ENCODE measurements at places on chromosomes 12 and 14.

- DNase-seq = no peak
Measured at GRCh38 chr12:111074965-111075364, 154.6 kb upstream of the MYL2 start.

GRCh38 chr12:86666316-86666715, 410.1 kb upstream of the MGAT4C start:
- no peak for DNase-seq

DNA sequence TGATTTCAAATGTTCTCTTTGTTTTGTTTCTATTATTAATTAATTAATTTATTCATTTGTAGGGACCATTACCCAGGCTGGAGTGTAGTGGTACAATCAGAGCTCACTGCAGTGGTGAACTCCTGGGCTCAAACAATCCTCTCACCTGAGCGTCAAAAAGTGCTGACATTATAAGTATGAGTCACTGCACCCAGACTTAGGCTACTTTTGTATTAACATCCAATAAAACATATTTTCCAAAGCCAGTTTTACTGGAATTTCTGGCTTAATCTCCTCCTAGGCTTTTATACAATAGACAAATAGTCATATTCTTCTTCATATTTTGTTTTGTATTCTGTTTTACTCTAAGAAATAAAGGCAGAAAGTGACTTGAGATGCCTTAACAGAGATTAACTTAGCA, 749.6 kb downstream of the SLC16A7 start:
- DNase-seq = no peak

GRCh38 chr14:104401785-104402184, 177.8 kb upstream of the C14orf180 start:
- DNase-seq = no peak

DNA sequence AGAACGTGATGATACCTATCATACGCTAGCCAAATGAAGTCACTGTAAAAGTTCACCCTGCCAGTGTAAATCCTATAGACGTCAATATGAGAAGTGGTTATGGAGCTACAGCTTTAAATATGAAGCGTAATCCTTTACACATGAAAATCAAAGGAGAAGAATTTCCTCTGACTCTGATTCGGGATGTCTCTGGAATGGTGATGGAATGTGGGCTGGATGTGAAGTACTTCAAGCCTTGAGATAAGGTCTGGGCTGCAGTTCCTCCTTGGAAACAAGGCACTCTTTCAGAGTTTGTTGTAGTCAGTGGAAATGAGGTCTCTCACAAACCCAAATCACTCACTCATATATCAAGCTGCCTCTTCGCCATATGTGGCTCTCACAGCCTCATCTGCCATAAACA, 53.1 kb upstream of the NAP1L1 start:
- DNase-seq = no peak

- DNase-seq = no peak
Measured at GRCh38 chr14:74302152-74302628, 544 bp downstream of the ABCD4 start.

DNA sequence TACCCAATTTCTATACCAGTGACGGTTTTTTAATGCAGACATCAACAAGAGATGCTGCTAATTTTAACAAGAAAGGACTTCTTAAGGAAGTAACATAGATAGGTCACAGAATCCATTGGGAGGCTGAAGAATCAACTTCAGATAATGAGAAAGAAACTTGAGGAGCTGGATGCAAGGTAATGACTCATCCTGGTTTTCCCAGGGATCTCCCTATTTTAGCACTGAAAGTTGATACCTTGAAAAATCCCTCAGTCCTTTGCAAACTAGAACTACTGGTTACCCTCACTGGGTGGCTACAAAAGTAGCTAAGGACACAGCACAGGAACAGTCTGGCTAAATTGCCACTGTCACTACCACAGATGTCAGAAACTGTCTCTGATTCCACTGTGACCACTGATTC, 561.9 kb downstream of the FLRT2 start:
- no peak for DNase-seq

DNA sequence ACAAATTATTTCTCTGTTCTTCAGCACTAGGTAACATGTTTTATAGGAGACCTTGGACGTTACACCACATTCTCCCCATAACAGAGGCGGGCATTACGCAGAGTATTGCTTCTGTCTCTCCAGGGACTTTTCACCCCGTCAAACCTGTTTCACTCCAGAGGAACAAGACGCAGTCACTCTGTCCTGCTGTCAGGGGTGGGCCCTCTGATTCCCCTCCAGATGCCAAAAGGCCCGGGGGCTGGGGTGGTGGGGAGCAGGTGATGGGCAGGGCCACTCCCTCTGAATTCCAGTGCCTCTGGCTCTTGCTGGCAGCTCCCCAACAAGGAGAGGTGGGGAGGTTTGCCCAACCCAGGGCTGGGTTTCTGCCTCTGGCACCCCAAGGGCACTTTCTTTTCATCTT, 71.9 kb downstream of the NTF3 start:
- no peak for DNase-seq

DNA sequence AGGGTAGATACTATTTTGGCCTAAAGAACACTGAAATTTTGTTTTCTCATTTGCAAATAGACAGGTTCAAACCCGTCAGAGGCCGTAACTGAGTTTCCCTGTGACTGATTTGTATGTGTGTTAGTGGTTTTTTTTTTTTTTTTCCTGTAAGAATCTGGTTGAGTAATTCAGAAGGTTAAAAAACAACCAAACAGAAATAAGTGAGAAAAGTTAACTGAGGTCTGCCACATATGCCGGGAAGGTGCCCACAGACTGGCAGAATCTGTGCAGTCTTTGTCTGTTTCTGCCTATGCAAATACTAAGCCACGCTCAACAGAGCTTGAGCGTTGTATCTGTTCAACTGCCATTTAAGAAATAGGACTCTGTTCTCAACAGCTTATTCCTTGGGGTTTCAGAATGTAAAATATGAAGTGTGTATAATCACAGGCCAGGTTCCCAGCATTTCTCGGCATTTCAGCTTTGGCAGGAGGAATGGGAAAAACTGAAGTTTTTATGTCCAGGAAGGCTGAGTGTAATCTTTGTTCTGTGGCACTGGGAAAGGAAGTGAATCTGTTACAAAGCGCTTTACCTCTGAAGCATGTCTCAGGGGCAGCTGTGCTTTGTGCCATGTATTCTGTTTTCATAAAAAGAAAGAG, 181.9 kb downstream of the PRKCH start:
- no peak for DNase-seq

GRCh38 chr14:104865081-104865630, at the start of gene CEP170B:
Gene CEP170B, plus strand, starts transcription at chr14:104865268. Its CDS starts 3,183 bp downstream, at chr14:104868451.
- peak; percentile 87 for DNase-seq

GRCh38 chr14:106694638-106695393, 1168.4 kb downstream of the TMEM121 start:
- no peak for DNase-seq

DNA sequence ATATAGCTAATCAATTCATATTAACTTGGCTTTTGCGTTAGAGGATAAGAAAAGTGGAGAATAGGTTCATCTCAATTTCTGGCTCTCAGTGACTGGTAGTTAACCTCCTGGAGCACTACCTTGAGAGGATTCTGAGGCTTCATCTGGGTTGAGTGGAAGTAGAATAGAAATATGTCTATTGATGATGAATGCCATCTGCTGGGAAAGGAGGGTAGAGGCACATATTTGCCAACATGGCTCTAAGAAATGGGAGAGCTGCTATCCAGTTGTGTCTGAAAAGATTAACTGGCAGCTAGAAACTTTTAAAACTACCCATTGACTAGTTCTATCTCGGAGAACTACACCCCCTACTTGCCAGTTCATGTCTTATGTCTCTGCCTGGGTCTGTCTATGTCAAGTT, 530.1 kb downstream of the NRXN3 start:
- DNase-seq = no peak

DNA sequence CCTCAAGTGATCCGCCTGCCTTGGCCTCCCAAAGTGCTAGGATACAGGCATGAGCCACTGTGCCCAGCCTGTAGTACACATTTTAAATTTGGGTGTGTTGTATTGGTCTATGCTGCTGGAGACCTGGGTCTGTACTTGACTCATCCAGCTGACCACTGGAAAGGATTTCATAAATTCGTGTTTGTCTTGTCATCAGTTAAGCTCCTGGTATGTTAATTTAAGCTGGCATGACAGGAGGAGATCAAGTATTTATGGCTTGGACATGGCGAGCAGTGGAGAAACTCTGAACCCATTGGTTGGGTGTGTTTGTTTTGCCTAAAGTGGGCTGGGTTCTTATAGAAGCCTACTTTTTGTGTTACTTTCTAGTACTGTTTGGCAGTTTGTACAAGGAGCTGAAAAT, 24.2 kb downstream of the YY1 start:
- no peak for DNase-seq

- peak; percentile 21 for DNase-seq
Measured at GRCh38 chr12:64088431-64089349, 133.4 kb downstream of the KICS2 start.

- DNase-seq = no peak
Measured at GRCh38 chr14:90535556-90536090, 138.8 kb downstream of the CALM1 start.

DNA sequence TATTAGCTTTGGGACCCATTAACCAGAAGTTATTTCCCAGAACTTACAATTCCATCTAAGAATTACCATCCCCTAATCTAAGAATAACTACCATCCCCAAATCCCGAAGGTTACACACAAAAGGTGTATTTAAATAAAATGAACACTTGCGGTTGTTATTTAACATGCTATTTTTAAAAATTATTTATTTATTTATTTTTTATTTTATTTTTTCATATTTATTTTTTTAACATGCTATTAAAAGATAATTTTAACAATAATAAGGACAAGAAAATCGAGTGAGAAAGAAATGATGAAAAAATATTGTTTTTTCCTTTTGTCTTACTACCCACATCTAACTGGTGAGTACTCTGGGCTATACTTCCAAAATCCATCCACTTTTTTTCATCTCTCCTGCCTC, 6.3 kb downstream of the FBXO33 start:
- no peak for DNase-seq

GRCh38 chr12:90854136-90854689, 100.8 kb downstream of the CCER1 start:
- DNase-seq = no peak

- no peak for DNase-seq
Measured at GRCh38 chr12:56537546-56537945, 15.9 kb downstream of the RBMS2 start.

- peak; percentile 54 for DNase-seq
Measured at GRCh38 chr12:88035271-88035906, 6.2 kb upstream of the C12orf50 start.

- no peak for DNase-seq
Measured at GRCh38 chr12:74415633-74416032, 122.0 kb upstream of the ATXN7L3B start.

DNA sequence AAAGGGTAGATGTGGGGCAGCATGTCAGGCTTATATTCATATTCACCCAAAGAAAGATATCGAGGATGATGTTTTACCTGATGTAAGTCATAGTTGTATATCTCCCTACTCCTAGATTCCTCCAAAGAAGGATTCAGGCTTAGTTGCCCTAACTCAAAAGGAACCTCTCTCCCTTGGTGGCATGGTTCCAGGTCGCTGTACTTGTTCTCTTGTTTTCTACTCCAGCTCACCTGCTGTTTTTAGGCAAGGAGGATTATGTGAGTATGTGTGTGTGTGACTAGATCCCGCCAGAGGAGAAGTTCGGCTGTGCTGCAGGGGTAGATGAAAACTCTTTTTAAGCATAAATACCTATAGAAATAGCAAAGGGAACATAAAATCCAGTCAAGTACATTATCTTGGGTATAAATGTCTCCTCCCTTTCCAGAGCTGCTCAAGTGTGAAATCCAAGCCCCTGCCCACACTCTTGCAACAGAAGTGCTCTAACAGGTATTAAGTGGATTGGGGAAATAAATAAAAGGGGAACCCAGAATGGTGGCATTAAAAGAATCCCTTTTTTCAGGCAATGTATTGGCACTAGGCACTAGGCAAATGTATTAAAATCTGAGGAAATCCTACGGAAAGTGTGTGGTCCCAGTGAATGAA, 375.7 kb downstream of the ZFP36L1 start:
- DNase-seq = no peak

Data from 8988T (cell line).